Small intestine (tissue), 16 donors: ENCODE measurements at places on chromosomes 7 and 10. TPM values are rescaled to one million over a fixed set of nuclear protein-coding genes. Genes with fewer than 3 reads are reported as not detected.

HPSE2 gene
- 1.6 TPM for polyA plus RNA-seq

SLC26A3 gene
- polyA plus RNA-seq: 70.7 TPM

CDNF gene
- 0.75 TPM for polyA plus RNA-seq

AS3MT gene
- polyA plus RNA-seq: 3.1 TPM

ANKRD7 gene
- polyA plus RNA-seq: not detected

ANXA8L1 gene
- polyA plus RNA-seq: 0.03 TPM
